ENCODE measurements at places on chromosomes 1 and 21.

DNA sequence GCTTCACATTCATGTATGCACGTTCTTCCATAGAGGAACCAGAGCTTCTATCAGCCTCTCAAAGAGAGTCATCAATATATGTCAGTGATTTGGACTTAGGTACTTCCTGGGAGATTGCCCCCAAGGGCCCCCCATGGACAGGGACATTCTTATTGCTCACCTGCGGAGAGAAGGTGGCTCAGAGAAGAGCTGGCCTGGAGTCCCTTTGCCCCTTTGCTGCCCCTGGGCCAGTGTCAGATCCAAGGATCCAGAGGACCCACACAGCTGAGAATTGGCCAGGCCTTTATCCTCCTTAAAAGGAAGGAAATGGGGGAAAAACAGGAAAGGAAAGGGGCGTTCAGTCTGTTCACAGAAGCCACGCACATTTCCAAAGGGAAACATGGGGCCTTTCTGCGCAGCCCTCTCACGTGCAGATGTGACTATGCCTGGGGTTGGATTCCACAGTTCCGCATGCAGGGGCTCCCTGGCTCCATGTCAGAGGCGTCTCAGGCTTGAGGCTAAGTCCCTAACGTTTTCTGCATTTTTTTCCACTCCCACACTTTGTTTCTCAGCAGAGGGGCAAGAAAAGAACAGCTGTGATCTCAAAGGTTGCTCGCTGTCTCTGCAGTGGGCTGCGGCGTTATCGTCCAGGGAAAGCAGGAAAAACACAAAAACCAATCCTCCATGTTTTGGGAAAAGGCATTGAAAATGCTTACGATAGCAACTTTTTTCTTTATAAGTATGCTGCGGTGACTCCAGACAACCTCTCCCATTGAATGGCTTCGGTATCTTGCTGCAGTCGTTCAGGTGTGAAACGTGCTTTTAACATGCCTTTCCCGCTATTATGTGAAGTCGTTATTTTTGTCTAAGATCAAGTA, 5.9 kb downstream of the C1orf226 start:
- H3K27ac ChIP-seq, result no peak overlapping the region
- peaks cover 9% of the 10 kb centered on the region for H3K4me1 ChIP-seq
- H3K4me3 ChIP-seq, result no peak overlapping the region

GRCh38 chr1:245156736-245157505, 2.1 kb downstream of the KIF26B start:
- H3K27me3 ChIP-seq, result peaks cover 13% of the 10 kb centered on the region
- no peak overlapping the region for H3K27ac ChIP-seq
- peak; percentile 76 for DNase-seq

- peak; percentile 97 for DNase-seq
- H3K4me3 ChIP-seq, result peak within 1 kb of the TSS; percentile 99
- H3K4me1 ChIP-seq, result peaks cover 3% of the 10 kb centered on the region
- peak within 1 kb of the TSS; percentile 97 for H3K27ac ChIP-seq
Measured at GRCh38 chr1:93447481-93448291, at the start of gene FNBP1L. Gene FNBP1L, plus strand, starts transcription at chr1:93448118. Its CDS starts 164 bp downstream, at chr1:93448282.

GRCh38 chr1:221907166-221907932, 165.5 kb upstream of the DUSP10 start:
- no peak overlapping the region for H3K4me3 ChIP-seq
- H3K27me3 ChIP-seq, result no peaks in the 10 kb centered on the region
- DNase-seq, result no peak
- H3K4me1 ChIP-seq, result no peaks in the 10 kb centered on the region
- no peak overlapping the region for H3K27ac ChIP-seq
- H3K36me3 ChIP-seq, result peaks cover 6% of the 10 kb centered on the region

DNA sequence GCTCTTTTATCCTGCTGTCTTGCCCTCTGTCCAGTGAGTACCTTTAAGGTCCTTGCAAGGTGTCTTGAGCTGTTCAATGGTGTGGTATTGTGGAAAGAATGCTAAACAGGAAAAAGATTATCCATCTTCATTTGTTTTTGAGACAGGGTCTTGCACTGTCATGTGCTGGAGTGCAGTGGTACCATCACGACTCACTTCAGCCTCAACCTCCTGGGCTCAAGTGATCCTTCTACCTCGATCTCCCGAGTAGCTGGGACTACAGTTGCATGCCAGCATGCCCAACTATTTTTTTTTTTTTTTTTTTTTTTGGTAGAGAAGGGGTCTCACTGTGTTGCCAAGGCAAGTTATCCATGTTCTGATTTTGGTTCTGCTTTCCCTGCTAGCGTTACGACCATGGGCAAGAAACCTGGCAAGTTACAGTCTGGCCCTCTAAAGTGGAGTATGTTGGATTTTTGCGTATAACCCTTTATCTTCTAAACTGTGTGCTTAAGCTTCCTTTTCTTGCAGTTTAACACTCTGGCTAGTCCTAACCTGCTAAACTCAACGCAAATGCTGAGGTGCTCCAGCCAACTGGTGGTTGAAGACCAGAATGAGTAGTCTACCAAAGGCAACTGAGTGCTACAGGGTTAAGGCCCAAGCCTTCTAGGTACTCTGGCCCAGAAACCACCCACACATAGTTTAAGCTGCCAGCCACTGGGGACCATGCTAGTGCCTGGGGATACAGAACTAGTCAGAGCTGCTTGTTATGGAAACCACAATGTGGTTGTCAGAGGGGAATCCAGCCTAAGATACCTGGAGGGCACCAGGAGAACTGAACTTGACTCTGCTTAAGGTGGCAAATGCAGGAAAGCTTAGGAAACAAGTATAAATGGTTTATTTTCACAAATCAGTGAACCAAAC, 7.9 kb downstream of the RPL11 start:
- H3K4me3 ChIP-seq, result no peak overlapping the region
- H3K4me1 ChIP-seq, result peaks cover 4% of the 10 kb centered on the region
- peaks cover 89% of the 10 kb centered on the region for H3K36me3 ChIP-seq
- no peak overlapping the region for H3K27ac ChIP-seq
- no peak for DNase-seq
